ENCODE measurements at places on chromosomes 2 and 18. TPM values are rescaled to one million over a fixed set of nuclear protein-coding genes. Genes with fewer than 3 reads are reported as not detected.

CCNYL1 gene
- 8.7 TPM for polyA plus RNA-seq

TMEM169 gene
- polyA plus RNA-seq, result 4.5 TPM

OR6B2 gene
- polyA plus RNA-seq, result not detected

FAP gene
- 58.1 TPM for polyA plus RNA-seq

ICA1L gene
- polyA plus RNA-seq, result 13.5 TPM

SCN2A gene
- polyA plus RNA-seq, result 0.05 TPM

FLACC1 gene
- polyA plus RNA-seq, result 1.4 TPM

Measured in forelimb muscle (tissue), 1 donor.